M059J (cell line): ENCODE measurements at places on chromosomes 1 and 21. TPM values are rescaled to one million over a fixed set of nuclear protein-coding genes. Genes with fewer than 3 reads are reported as not detected.

DNA sequence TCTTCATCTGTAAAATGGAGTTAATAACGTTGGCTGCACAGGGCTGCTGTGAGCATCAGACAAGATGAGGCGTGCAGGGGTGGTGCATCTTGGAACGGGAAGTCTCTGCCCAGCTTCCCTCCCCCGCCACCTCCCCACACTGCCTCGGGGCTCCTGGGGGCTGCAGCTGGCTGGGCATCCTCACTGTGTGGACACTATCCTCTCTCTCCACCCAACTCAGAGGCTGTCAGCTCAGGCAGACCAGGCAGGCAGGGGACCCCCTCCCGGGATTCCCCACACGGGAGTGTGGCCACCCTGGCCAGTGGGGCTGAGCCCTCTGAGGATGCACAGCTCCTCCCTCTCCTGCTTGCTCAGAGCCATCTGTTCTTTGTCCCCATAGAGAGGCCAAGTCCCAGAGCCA lies 122.7 kb downstream of the CCDC185 start:
- no peak for DNase-seq

- DNase-seq: peak; percentile 94
Observed at GRCh38 chr1:244834543-244835275, 749 bp upstream of the COX20 start.

DNA sequence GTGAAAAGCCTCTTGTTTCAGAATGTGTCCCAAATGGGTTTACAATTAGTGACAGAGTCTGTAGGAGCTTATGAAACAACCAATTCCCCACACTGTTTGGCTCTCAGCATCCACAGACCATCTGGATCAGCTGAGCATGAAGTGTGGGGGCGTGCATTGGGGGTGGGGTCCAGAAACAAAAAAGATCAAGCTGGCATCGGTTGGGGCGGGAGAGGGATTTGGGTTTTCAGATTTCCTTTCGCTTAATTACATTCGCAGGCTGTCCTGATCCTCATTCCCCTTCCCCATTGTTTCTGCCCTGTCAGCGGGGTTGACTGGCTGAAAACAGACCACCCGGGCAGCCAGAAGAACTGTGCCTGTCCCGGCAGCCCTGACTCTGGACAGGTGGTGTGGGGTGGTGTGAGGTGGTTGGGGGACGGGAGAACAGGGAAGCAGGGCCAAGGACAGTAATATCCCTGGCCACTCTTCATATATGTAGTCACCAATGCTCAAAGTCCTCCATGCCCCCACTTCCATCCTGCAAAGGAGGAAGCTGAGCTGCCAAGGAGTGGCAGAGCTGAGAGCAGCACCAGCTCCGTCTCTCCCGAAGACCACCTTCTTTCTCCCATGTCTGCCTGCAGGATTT lies 92.0 kb downstream of the IER5 start:
- DNase-seq: no peak

DNA sequence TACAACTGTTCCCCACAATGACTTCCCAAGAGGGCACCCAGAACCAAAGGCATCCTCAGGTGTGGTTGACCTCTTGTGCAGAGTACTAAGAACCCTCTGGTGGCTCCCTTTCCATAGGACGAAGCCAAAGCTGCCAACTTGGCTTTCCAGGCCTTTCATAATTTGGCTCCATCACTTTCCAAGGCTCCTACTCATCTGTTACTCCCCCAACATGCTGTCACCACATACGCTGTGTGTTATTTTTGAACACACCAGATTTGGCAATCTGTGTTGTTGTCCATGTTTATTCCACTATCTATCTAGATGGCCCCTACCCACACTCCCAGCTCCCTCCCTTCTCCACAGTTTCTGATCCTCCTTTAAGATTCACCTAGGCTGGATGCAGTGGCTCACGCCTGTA lies 10.2 kb upstream of the NKAIN1 start:
- no peak for DNase-seq

- DNase-seq: peak; percentile 31
Observed at GRCh38 chr1:204821476-204821875, 49.2 kb upstream of the NFASC start.

GRCh38 chr21:38951095-38951730 lies 145.5 kb downstream of the ETS2 start:
- DNase-seq: no peak

GRCh38 chr21:33857846-33858666 lies 57.5 kb downstream of the ATP5PO start:
- no peak for DNase-seq

GRCh38 chr1:178192686-178193085 lies 98.8 kb downstream of the RASAL2 start:
- DNase-seq: peak; percentile 92

DNA sequence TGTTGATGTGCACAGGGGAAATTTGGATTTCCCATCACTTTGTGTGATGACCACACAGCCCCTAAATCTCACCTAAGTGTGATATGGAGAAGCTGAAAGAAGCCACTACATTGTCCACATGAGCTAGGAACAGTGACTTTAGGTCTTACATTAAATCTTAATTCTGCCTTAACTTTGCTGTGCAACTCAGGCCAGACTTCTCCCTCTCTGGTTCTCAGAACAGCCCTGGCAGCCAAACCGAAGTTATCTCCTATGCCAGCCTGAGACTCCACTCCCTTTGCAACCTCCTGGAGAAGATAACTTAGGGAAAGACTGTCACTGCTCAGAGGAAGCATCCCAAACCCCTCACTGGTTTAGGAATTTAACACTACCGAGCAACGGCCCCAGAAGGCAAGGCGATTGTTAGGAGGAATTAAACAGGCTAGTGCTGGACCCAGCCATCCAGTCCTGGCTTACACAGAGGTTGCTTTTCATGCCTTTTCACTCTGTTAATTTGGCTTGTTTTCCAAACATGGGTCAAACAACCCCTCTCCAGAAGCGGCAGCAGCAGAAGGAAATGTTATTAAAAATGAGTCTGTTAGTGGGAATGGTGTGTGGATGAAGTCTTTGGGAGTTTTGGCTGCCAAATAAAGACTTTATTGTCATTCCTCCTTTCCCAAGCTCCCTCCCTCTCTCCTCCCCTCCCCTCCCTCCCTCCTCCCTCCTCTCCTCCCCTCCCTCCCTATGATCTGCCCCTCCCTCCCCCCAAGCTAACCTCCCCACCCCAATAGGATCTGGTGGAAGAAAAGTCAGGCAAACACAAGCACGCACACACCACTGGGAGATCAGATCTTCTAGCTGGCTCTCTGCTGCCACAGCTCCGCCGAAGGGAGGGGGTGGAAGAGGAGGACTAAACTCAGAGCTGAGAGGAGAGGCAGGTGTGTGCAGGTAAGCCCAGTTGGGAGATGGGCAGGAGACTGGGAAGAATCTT lies at the start of gene PRELP:
Gene PRELP, plus strand, starts transcription at position 795 of the 970 bp plus-strand sequence. CDS start 7,379 bp downstream, outside the sequence.
- no peak for DNase-seq

- peak; percentile 18 for DNase-seq
Observed at GRCh38 chr1:158285756-158286241, 3.9 kb upstream of the CD1C start.

GRCh38 chr1:93702111-93702827 lies 20.6 kb upstream of the BCAR3 start:
- peak; percentile 96 for DNase-seq

DNA sequence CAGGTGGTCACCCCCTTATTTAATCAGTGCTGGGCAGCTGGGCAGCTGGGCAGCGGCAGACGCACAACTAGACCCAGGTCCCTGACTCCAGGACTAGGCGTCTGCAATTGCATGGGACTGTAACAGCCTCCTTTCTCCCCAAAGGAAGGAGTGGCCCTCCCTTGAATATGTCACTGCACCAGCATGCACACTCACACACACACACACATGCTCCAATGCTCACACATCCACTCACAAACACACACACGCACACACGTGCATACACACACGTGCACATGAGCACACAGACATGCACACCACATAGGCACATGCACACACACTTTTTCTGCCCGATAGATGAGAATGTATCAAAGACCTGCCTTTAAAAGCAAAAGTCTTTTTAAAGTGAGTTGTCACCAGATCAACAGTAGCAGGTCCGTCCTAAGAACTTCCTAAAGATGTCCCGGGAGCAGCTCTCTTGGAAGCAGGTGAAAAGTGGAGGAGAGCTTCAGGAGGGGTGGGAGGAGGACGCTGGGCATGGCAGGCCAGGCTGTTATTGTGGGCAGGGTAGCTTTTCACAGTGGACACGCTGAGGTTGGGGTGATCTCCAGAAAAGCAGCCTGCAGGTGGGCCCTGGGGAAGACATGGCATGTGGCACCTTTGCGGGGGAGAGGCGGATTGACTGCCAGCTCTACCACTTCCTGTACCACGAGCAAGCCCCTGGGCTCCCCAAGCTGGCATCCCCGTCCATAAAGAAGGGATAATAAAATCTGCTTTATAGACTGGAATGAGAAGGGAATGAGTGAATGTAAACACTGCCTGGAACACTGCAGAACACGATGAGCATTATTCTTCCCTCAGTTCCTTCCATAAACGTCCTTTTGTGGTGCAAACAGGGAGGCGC lies 1.7 kb downstream of the PDE9A start:
- DNase-seq: no peak

- DNase-seq: no peak
Observed at GRCh38 chr1:191971447-191971846, 186.8 kb upstream of the RGS18 start.

GRCh38 chr1:50268049-50268448 lies 155.2 kb downstream of the DMRTA2 start:
- peak; percentile 11 for DNase-seq

DNA sequence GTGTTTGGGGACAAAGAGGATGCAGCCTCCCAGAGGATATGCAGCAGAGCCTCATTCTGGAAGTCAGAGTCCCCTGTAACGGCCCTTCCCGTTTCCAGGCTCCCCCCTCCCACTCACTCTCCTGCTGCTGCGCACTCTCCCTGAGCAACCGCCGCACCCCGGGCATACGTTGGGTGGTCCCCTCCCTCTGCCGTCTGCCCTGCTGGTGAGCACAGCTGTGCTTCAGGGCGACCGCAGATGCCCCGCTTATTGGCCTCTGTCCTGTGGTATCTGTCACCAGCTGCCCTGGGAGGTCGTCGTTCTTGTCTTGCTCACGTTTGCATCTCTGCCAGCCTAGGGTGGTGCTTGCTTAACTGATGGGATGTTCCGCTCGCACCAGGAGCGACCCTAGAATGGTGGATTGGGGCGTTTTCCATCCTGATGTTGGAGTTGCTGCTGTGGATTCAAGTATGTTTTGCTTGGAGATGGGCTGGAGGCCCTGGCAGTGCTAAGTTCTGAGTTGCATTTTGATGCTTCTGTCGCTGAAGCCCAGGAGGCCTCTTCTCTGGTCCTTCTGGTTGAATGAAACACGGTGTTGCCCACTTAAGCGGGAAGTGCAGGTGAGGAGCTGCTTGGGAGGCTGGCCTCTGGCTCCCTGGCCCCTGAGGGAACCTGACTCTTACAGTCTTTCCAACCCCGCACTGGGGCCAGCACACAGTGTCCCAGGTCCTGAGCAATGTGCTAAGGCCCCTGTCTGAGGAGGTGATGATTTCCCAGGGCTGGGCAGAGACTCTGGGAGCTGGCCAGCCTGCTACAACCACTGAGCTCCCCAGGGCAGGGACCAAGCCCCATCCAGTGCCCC lies 3.2 kb downstream of the TMEM201 start:
- no peak for DNase-seq

GRCh38 chr1:218514689-218515088 lies 169.6 kb downstream of the TGFB2 start:
- DNase-seq: peak; percentile 75

GRCh38 chr21:33096426-33096825 lies 26.5 kb downstream of the OLIG1 start:
- DNase-seq: no peak

DNA sequence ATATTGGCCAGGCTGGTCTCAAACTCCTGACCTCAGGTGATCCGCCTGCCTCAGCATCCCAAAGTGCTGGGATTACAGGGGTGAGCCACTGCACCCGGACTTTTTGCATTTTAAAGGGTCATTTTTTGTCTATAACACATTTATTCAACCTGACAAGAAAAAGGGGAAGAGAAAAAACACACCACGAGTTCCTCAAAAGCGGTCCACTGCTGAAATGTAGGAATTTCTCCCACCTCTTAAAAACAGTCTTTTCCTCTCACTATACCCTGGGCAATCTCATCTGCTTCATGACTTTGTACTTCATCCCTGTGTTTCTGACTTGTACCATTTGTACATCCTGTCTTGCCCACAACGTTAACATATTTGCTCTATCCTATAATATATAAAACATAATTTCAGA lies 413.3 kb upstream of the PTBP2 start:
- DNase-seq: no peak

DNA sequence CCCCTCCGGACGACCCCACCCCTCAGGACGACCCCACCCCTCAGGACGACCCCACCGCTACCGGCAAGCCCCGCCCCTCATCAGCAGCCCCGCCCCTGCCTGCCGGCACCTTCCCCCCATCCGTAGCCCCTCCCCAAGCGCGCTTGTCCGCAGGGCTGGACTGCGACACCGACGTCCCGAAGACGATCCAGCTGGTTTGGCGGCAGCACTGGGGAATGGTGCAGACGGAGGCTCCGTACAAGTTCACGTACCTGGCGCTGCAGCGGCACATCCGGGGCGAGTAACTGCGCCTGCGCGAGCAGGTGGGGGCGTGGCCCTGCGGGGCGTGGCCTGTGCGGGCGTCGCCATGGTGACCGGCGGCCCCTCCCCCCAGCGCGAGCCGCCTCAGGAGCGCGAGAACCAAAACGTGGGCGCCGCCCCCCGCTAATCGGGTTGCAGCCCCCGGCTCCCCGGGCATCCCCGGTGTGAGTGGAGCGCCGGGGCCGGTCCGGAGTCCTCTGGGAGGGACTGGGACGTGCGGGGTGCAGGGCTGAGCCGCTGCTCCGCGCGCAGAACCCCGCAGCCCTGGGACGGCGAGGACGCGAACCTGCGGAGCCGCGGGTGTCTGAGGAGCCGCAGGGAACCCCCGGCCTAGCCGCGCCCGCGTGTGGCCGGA lies 4.9 kb downstream of the RNF223 start:
- DNase-seq: peak; percentile 67

DNA sequence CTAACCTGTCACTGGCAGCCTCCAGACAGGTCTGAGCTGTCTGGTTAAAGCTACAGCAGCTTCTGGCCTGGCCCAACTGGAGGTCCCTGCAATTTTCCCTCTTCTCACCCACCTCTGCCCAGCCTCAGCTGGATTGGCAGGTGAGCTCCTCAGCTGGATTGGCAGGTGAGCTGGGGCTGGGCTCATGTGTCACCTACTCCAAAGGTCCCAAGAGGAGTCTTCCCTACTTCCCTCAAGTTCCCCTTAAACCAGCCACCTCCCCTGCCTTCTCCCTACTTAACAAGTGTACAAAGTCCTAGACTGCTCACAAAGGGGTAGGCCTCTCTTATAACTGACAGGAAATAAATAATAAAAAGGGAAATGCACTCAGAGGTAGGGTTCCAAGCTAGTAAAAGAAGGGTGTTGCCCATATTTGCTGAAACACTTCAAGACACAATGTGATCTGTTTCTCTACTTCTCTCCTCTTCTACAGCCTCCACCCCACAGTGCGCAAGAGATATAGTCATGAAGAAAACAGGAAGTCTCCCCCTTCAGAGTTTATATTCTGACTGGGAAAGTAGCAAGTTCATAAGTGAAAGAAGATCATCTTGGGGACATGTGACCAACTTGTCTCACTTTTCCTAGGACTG lies at the start of gene GPA33:
Gene GPA33, minus strand, starts transcription at position 64 of the 629 bp plus-strand sequence. CDS start 90 bp downstream, outside the sequence.
- DNase-seq: no peak

- no peak for DNase-seq
Observed at GRCh38 chr21:26528882-26529281, 44.2 kb downstream of the CYYR1 start.

The LZIC gene
- total RNA-seq: 17.5 and 33.0 TPM in 2 replicates

The HAO2 gene
- total RNA-seq: not detected in 2 replicates

The CFAP45 gene
- total RNA-seq: 0.20 and 1.0 TPM in 2 replicates

The SLC44A3 gene
- 1.4 and 2.8 TPM in 2 replicates for total RNA-seq

The KRTAP7-1 gene
- not detected in 2 replicates for total RNA-seq

The GBP7 gene
- total RNA-seq: not detected in 2 replicates

The GRHL3 gene
- not detected in 2 replicates for total RNA-seq
